HFFc6 (cell line): ENCODE measurements at places on chromosomes 11 and 22. TPM values are rescaled to one million over a fixed set of nuclear protein-coding genes. Genes with fewer than 3 reads are reported as not detected.

DNA sequence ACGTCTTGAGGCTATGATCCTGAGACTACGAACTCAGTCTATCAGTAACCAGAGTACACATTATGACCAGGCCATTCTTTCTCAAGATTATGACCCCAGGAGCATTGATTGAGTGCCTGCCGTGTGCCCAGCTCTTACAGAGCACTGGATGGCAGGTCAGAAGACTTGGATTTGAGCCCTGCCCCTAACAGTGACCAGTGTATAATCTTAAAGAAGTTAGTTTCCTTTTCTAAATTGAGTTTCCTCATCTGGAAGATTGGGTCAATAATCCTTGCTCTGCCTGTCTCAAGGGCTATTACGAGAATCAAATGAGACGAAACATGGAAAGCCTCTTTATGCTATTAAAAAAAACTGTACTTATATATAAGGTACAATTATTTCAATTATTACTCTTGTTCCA, 38.2 kb downstream of the SLCO2B1 start:
- no peak for DNase-seq

Gene SAAL1
- total RNA-seq, result 10.3 to 16.4 TPM (median 14.3 TPM) in 3 replicates

Gene OR4D10
- total RNA-seq, result not detected in 3 replicates

GRCh38 chr11:133718238-133718637, 127.1 kb downstream of the SPATA19 start:
- DNase-seq, result no peak

- DNase-seq, result no peak
Observed at GRCh38 chr22:37896181-37896592, 9.9 kb upstream of the MICALL1 start.

Gene C11orf52
- 0.22 to 0.96 TPM (median 0.53 TPM) in 3 replicates for total RNA-seq

Gene CEND1
- 9.3 to 12.2 TPM (median 11.1 TPM) in 3 replicates for total RNA-seq

Gene API5
- total RNA-seq, result 104 and 105 TPM in 2 replicates

- DNase-seq, result peak; percentile 82
Observed at GRCh38 chr11:130523609-130524008, 75.2 kb downstream of the ADAMTS15 start.

- DNase-seq, result no peak
Observed at GRCh38 chr22:46455446-46455845, 82.0 kb downstream of the CELSR1 start.

Gene GP1BB
- 0.29 TPM in 1 of 2 replicates, not detected in the other for total RNA-seq

Gene PNPLA3
- total RNA-seq, result 3.0 and 5.7 TPM in 2 replicates

GRCh38 chr22:22397292-22397870, 111.2 kb downstream of the ZNF280B start:
- peak; percentile 70 for DNase-seq

- no peak for DNase-seq
Observed at GRCh38 chr11:235609-235996, 539 bp downstream of the SIRT3 start.

DNA sequence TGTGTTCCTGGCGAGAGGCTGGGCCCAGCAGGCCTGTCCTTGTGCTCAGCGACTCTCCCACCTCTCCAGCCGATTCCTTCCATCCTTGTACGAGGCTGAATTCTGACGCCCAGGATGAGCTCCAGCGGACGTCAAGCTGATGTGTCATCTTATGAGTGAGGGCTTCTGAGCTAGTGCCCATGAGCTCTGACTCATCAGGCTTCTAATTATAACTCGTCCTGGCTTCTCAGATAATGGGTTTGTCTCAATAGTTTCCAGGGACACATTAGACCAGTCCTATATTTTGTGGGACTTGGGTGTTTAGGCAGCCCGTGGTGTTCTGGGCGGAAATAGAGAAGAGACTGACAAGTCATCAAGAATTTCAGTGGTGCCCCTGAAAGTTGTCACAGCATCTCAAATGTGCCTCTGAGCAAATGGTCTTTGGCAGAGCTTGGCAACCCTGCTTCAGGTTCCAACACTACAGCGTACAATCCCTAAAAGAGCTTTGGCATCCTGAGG, 108.2 kb upstream of the CD44 start:
- DNase-seq, result peak; percentile 95

Gene CPSF7
- 53.4 to 66.5 TPM (median 65.9 TPM) in 3 replicates for total RNA-seq

Gene PKDREJ
- total RNA-seq, result not detected in 3 replicates

Gene KCNK7
- 0.29 to 0.31 TPM in 2 of 3 replicates, not detected in the other for total RNA-seq

DNA sequence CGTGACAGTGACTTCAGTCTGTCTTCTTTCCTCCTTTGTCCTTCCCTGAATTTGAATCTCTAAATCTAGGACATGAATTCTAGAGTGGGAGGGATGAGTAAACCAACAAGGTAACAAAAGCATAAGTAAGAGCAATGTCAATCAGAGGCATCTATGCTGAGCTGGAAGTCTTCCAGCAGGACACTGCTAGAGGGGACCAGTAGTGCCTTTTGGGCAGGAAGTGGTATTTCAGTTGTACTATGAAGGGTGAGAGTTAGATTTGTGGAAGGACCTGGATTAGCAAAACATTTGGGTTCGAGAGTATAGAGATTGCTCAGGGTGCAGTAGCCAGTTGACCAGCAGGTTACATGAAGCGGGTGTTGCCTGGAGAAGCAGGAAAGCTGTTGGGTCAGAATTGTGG, 40.3 kb downstream of the MEI1 start:
- DNase-seq, result no peak

Gene GRIA4
- total RNA-seq, result not detected in 3 replicates

- no peak for DNase-seq
Observed at GRCh38 chr11:111569476-111569875, 29.0 kb downstream of the LAYN start.

Gene CCDC157
- 1.4 to 2.0 TPM (median 1.5 TPM) in 3 replicates for total RNA-seq

GRCh38 chr22:37674951-37675929, at the start of gene LGALS1:
LGALS1 (plus strand) TSS chr22:37675636; CDS start chr22:37675703, 67 bp downstream.
- DNase-seq, result peak; percentile 98

DNA sequence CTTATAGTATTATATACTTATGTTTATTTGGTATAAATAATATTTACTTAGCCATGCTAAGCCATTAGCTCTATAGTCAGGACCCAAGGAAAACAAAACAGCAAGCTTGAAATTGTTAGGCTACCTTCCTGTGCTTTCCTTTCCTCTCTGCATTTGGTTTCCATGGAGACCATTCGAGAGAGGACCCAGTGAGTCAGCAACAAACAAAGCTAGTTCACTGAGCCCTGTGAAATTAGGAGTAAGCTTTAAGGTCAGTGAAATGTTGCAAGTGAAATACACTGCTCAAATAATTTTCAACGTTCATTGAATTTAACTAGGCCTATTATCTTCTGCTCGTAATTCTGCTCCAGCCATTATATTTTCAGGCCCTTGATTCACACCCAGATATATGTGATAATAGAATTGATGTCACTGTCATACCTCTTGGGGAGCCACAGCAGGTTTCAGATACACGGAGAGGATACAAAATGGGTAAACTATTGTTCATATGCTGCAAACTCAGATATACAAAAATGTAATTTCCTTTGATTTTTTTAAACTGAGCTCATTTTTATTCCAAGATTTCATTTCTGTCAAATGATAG, 9.1 kb upstream of the OR10D3 start:
- DNase-seq, result peak; percentile 3

- DNase-seq, result no peak
Observed at GRCh38 chr11:12329797-12330196, 47.6 kb upstream of the PARVA start.

GRCh38 chr11:100956351-100956750, 173.3 kb downstream of the PGR start:
- DNase-seq, result no peak

DNA sequence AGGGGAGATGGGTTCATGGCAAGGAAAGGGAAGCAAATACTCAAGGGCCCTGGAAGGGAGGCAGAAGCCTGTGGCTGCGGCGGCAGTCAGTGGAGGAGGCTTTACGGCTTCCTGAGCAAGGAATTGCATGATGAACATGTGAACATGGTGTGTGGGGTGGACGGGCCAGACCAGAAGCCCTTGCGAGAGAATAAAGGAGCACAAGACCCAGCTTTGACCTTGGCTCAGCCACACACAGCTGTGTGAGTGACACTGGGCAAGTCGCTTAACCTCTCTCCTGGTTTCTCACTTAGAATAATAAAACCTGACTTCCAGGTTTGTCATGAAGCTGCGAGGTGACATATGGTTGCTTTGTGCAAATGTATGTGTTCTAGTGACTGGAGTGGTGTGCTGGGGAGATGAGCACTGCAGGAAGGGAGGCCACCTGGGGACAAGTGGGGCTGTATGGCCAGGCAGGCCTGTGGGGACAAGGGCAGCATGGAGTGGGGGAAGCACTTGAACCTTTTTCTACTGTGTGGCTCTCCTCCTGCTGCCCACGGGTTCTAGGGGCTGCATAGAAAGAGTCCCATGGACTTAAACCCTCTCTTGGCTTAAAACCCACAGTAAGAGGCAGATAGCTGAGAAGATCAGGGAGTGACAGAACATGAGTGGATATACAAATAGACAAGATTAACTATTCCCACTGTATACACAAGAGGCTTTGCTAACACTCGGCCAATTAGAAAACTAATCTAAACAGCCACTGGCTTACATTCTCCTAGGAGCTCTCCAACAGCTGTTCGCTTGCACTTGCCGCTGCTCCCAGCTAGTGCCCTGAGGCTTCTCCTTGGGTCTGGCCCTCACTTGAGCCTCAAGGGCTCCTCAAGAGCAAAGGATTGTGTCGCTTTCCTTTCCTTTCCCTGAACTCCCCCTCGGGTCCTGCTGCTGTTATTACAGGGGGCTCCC, 67.3 kb upstream of the CDON start:
- no peak for DNase-seq

DNA sequence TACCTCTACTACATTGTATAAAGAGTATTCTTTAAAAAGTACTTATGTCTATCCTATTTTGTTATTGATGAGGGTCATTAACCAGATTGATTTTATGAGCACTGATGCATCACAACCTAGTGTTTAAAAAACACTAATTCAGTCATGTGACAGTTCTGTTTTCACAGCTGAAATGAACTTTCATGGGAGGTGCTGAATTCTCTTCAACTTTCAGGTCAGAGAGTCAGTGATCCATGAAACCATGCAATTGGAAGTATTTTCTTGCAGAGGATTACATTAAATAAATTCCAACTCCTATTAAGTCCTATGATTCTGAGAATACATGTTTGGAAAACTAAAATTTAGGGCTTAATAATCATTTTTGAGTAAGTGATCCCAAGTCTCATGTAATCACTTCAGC, 889.4 kb downstream of the KCNA4 start:
- DNase-seq, result no peak

Gene RTN4R
- 0.25 to 0.59 TPM (median 0.36 TPM) in 3 replicates for total RNA-seq

DNA sequence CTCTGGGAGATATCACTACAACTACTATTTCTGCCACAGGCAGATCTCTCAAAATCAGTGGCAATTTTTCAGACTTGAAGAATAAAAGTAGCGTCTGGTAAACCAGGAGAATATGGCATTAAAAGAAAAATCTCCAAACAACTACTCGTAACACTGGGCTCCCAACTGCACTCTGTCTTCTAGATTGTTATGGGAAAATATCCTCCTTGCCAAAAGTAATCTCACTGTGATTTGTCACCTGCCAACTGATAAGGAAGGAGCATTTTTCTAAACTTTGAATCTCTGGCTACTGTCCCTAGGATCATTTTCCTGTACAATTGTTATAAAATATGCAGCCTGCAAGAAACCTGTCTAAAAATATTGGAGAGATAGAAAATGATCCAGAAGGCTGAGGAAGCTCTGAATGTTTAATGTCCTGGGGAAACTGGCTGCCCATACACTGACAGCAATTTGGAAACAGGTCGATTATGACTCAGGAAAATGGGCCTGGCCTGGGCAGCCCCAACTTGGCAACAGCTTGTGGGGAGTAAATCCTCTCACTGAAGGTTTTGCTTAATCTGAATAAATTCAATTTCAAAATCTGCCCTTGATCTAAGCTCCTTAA, 90.5 kb upstream of the DBX1 start:
- DNase-seq, result no peak

GRCh38 chr11:66332371-66333219, 3.6 kb downstream of the RIN1 start:
- no peak for DNase-seq

DNA sequence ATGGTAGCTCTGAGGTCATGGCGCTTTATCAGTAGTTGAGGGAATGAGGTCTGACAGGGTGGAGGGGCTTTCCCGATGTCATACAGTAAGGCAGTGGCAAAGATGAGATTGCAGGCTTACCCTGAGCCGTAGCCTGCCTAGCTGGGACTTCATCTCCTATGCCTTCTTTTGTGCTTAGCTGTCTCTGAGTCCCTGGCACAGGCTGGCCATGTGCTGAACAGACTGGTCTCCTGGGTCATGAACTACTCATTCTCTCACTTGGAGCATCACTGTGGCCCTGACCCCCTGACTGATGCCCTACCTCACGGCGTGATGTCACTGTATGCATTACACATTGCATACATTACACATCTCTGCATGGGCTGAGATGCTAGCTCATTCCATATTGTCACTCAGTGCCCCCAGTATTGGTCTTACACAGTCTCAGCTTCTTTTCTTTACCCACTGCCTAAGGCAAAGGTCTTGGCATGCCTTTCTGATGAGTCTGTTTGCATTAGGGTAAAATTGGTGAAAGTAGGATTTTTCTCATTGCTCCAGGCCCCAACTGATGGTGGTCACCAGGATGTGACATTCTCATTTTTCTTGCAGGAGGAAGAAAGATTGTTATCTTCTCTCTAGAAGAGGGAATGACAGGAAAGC, 389.4 kb upstream of the CADM1 start:
- no peak for DNase-seq

GRCh38 chr11:108009497-108010370, 1.0 kb downstream of the CUL5 start:
- DNase-seq, result no peak

Gene SLC22A6
- not detected in 3 replicates for total RNA-seq

DNA sequence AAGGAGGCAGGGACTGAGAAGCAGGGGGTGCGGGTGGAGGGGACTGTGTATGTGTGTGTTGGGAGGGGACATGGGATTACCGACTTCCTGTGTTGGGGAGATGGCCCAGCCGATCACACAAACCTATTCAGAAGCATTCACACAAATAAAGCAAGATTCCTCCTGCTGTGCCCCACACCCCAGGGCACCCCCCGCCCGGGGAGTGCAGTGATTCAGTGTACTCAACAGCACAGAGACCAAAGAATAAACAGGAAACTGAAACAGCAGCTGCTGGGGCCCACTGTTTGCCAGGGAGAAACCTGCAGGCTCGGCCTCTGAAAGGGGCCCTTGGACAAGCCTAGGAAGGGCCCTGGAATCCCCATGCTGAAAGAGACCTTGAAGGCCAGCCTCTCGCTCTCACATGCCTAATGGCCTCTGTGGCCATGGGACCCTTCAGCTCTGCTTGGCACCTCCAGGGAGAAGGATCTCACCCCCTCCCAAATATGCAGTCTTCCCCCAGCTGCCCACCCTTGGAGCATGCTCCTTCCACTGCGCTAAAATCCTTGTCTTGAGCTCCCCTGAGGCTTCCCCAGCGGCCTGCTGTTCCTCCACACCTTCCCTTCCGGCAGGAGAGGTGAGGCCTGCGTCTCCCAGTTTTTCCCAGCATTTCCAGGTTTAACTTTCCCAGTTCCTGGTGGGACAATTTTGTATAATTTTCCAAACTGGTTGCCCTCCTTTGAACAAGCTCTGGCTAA, 72.9 kb downstream of the CSNK2A3 start:
- no peak for DNase-seq
